ENCODE measurements at places on chromosomes 7 and 10.
A peak's percentile ranks its signal among the peaks of the same experiment; 100 is the strongest.

- DNase-seq: no peak
Measured at GRCh38 chr10:100790761-100791208, 45.4 kb downstream of the PAX2 start.

DNA sequence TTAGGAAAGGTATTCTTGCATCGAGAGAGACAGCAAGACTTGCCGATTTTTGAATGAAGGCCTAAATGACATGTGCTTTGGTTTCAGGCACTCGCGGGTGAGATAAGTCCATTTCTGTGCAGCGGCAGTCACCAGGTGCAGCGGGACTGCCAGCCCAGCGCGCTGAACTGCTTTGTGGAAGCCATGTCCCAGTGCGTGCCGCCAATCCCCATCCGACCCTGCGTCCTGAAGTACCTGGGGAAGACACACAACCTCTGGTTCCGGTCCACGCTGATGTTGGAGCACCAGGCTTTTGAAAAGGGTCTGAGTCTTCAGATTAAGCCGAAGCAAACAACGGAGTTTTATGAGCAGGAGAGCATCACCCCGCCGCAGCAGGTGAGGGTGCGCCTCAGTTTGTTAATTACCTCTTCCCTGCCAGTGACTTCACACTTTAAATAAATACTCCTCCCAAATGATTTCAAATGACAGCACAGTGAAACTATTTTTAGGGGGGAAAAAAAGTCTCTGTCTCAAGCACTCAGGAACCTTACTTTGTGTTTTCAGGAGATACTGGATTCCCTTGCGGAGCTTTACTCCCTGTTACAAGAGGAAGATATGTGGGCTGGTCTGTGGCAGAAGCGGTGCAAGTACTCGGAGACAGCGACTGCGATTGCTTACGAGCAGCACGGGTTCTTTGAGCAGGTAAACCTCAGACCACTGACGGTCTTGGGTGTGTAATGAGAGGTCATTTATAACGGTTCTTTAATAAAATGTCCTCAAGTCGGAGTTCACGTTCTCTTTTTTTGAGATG, 98.3 kb downstream of the TRRAP start:
- no peak for DNase-seq

DNA sequence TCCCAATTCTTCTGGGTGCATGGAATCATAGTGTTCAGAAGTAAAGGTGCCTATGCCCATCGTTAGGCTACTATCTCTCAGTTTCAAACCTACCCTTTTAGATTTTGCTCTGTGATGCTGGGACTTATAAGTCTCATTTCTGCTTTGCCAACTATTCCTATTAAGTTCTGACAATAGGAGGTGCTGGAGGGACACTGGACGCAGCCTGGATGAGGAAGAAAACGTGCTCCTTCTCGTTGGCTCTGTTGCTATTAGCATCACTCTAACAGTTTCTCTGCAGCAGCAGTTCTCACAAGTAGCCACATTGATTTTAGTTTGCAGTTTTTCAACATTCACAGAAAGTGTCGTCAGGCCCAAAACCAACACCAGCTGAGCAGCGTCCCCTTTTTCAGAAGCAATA, 72.4 kb downstream of the ABCC2 start:
- no peak for DNase-seq

DNA sequence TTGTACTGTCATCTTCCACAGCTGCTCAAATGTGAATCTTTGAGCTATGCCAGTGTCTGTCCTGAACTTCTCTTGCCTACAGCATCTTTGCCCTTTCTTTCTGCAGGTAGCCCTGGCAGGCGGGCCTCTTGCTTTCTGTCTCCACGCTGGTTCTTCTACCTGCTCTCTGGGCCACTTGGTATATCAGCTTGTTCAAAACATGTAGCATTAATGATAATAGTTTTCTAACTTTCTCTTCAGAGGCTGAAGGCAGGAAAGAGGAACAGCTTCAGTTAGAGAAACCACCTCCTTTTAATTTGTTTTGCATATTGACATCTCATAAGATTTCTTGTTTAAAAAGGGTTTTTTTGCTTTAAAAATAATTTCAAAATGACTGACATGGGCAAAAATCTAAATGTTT, 923 bp upstream of the FGL2 start:
- DNase-seq: no peak

GRCh38 chr7:8204339-8205030, 57.5 kb downstream of the ICA1 start:
- DNase-seq: no peak

DNA sequence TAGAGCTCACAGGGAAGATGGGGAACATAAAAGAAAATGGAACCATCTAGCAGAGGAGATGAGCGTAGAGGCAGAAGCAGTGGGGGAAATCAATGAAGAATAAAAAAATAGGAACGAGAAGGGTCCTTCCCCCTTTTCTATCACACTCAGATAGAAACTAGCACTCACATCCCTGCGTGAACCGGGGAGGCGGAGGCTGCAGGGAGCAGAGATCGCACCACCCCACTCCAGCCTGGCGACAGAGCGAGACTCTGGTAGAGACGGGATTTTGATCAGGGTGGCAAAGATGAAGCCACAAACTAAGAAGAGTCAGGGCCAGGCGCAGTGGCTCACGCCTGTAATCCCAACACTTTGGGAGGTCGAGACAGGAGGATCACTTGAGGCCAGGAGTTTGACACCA, 64.7 kb upstream of the ECHDC3 start:
- no peak for DNase-seq

DNA sequence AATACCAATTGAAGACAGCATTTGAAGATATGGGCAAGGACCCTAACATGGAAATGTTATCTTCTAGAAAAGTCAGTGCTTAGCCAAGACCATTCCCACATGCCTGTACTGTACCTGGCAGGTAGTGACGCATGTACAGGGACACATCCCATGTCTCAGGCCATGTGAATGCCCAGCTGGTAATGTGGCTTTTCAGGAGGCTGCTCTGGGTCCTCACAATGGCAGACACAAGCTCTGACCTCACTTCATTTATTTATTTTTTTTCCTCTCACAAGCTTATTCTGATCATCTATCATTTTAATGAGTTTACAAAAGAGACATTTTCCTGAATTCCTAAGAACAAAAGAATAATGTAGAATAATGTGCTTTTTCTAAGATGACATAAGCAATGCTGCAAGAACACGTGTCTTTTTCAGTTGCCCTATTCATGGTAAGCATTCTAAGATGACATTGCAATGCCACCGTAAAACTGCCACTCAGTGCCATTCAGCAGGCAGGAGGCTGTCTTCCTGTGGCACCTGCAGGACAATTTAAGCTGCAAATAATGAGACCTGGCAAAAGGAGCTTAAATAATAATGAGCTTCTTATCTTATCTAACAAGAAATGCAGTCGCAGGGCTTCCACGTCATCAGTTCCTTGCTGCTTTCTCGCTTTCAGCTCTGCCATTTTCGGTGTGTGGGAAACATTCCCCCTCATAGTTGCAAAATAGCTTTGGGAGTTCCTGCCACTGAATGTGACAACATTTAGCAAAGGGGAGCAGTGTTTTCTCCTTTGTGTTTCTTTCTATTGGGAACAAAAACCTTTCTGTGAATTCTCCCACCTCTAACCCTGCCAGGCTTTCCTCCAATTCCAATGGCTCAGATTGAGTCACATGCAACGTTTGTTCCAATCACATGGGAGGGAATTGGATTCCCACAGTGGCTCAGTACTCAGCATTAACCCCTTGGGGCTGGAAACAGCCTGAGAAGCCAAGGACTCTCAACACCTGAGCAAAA, 113.0 kb downstream of the SEC23IP start:
- no peak for DNase-seq

DNA sequence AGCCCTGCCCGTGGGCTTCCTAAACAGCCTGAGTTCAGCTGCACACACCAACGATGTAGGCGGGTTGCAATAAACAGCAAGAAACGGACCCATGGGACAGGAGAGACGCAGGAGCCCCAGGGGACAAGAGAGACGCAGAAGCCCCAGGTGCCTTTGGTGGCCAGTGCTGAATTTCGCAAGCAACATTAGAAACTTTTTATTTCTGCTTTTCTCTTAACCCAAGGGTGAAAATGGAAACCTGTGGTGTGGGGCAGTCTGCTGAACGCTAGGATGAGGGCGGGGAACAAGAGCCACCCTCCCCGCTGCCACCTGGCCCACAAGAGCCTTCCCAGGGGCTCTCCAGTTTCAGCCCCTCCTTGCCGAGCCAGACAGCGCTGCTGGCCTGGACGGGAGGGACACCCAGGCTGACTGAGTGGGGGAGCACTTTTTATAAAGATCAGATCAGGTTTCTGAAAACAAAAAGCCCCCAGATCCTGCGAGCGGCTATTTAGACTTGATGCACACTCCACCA, 20.0 kb upstream of the GPR146 start:
- DNase-seq: no peak

DNA sequence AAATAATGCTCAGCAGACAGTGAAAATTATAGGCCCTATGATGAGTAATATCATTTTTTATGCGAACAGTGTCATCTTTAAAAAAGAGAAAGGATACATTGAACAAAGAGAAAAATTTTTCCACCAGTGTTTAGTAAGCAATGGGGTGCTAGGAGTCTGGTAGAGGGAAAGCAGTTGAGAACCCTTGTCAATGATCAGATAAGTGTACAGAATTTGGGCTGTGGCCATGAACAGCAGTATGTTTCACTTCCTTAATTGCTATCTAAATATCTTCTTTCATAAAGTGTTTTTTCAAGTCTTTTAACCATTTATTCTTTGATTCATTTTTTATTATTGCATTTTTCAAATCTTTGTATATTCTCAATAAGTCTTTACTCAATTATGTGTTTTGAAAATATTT, 750.7 kb upstream of the KCND2 start:
- DNase-seq: no peak

DNA sequence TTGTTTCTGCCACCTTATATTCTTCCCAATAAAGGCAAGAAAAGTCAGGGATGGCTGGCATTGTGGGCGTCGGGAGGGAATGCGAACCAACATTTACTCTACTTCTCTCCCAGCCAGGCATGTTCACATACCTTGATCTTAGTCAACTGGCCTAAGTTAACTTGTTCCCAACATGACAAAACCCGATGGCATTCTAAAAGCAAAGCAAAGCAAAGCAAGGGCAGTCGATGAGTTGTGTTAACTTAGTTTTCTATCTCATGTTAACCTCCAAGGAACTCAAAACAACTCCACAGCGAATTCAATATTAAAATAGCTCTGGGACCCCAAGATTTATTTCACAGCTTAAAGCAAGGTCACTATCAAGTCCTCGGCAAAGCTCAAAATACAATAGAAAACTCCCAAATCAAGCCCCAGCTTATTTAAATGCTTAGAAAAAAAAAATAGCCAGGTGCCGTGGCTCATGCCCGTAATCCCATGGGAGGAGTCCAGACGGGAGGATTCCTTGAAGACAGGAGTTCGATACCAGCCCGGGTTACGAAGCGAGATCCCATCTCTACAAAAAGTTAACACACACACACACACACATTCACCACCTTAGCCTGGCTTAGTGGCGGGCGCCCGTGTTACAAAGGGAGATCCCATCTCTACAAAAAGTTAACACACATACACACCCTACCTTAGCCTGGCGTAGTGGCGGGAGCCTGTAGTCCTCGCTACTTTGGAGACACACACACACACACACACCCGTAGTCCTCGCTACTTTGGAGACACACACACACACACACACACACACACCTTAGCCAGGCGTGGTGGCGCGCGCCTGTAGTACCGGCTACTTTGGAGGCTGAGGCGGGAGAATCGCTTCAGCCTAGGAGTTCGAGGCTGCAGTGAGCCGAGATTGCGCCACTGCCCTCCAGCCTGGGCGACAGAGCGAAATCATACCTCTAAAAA, 901 bp upstream of the CCNY start:
- peak; percentile 38 for DNase-seq

GRCh38 chr10:46222364-46222935, 64.3 kb upstream of the ANTXRL start:
- no peak for DNase-seq

DNA sequence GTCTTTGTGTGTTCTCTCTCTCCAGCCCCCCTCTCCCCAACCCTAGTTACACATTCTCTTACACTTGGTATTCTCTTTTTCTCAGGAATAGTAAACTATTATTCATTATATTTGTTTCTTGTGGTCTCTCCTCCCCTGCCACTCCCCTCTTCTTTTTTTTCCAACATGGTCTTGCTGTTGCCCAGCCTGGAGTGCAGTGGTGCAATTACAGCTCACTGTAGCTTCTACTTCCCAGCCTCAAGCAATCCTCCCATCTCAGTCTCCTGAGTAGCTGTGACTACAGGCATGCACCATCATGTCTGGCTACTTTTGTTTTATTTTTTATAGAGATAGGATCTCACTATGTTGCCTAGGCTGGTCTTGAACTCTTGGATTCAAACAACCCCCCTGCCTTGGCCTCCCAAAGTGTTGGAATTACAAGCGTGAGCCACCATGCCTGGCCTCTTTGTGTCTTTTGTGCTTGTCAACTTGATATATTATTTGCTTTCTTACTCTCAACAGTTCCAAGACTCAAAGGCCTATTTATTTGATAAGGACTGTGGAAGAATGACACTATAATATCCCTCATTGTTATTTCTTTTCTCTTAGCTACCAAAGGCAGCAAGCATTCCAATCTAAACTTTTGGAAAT, 66.9 kb downstream of the MLLT10 start:
- no peak for DNase-seq

DNA sequence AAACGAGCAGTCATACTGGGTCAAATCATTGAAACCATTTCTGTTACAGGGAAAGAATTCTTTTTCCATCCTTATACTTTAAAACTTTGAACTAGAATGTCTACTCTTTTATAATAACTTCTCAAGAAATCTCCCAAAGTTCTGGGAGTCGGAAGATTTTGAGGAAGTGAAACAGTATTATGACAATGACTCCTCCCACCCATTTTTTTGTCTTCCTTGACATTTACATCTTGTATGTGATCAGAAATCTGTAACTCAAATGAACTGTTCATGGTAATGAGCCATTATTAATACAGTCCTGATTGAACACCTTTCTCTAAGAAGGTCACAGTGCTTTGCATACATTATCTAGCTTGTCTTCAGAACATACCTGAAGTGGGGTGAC, 227.4 kb downstream of the CELF2 start:
- DNase-seq: no peak

DNA sequence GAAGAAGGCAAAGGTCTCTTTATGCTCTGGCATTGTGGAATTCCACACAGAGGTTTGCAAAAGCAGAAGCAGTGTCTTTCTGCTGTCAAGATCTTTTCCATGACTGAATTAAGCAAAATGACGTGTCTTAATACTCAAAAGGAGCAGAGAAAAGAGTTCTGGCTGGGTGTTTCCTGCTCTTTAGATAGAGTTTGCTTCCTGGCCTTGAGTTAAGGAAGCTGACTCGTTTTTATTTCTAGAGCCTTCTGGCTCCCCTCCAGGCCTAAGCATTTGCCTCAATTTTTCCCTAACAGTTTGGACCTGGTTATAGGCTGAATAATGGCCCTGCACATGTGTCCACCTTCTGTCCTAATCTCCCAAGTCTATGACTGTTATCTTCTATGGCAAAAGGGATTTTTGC, 21.6 kb downstream of the TAS2R41 start:
- no peak for DNase-seq

DNA sequence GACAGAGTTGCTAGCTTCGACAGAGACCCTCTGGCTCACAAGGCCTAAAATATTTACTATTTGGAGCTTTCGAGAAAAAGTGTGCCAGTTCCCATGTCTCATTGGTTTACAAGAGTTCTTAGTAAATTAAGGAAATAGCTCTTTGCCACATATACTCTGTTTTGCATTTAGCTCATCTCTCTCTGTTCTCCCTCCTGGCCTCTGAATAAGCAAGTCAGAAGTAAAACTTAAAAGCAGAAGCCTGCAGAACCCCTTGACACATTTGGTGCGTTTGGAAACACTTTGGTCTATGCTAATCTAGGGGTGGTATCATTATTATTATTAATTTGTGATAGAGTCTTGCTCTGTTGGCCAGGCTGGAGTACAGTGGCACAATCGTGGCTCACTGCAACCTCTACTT, 6.4 kb downstream of the CARD11 start:
- DNase-seq: no peak

GRCh38 chr7:69104023-69104422, 494.3 kb upstream of the AUTS2 start:
- DNase-seq: no peak

- no peak for DNase-seq
Measured at GRCh38 chr7:93751421-93751820, 139.1 kb downstream of the TFPI2 start.

All from DND-41 (cell line).